ENCODE measurements at places on chromosomes 16 and 17. TPM values are rescaled to one million over a fixed set of nuclear protein-coding genes. Genes with fewer than 3 reads are reported as not detected.

GRCh38 chr16:50942143-50942542 is 200.3 kb downstream of the CYLD start:
- DNase-seq = no peak

- no peak for DNase-seq
Measured at GRCh38 chr16:79801646-79802045, 201.1 kb upstream of the MAF start.

- DNase-seq = no peak
Measured at GRCh38 chr16:74447578-74447977, 26.3 kb upstream of the CLEC18B start.

DNA sequence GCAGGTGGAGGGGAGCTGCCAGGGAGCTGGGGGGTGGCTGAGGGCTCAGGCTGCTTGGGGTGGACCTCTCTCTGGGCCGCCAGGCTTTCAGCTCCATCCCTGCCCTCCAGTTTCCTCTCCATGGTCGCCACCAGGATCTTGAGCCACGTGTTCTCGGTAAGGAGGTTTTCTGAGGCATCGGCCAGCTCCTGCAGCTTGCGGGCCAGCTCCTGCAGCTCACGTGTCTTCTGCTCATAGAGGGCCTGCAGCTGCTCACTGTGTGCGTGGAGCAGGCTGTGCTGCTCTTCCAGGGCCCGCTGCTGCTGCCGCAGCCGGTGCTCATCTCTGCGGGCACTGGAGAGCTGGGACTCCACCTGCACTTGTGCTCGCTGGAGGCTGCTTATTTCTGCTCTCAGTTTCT is 11.0 kb downstream of the SNN start:
- no peak for DNase-seq

Gene ABHD15
- polyA plus RNA-seq = 6.2 TPM
